Cerebellar nuclear complex (tissue), 1 donor: ENCODE measurements at places on chromosomes 2 and 18.

DNA sequence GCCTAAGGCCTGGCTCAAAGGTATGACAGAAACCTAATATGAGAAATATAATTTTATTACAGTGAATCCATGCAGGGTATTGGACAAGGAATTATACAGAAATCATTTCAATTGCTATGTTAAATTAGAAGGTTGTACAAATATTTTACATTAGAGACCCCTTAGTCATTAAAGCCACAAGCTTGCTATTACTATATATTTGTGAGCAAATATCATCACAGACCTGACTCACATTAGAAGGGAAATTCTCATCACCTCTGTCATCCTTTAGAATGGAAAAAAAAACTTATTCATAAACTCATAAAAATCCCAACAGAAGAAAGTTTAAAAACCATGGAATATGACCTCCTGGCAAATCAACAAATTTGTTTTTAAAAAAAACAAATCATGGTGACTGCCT is 277.9 kb downstream of the DCC start:
- no peak for DNase-seq

DNA sequence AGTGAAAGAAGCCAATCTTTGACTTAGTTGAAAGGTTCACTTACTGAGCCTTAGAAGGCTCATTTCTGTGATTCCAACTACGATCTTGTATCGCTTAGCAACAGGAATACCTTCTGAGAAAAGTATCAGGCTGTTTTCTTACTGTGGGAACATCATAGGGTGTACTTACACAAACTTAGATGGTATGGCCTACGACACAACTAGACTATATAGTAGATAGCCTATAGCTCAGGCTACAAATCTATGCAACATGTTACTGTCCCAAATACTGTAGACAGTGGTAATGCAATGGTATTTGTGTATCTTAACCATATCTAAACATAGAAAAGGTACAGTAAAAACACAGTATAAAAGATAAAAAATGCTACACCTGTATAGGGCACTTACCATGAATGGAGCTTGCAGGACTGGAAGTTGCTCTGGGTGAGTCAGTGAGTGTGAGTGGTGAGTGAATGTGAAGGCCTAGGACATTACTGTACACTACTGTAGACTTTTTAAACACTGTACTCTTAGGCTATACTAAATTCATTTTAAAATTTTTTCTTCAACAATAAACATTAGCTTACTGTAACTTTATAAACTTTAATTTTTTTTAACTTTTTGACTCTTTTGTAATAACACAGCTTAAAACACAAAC is 148.8 kb upstream of the STON1 start:
- no peak for DNase-seq

DNA sequence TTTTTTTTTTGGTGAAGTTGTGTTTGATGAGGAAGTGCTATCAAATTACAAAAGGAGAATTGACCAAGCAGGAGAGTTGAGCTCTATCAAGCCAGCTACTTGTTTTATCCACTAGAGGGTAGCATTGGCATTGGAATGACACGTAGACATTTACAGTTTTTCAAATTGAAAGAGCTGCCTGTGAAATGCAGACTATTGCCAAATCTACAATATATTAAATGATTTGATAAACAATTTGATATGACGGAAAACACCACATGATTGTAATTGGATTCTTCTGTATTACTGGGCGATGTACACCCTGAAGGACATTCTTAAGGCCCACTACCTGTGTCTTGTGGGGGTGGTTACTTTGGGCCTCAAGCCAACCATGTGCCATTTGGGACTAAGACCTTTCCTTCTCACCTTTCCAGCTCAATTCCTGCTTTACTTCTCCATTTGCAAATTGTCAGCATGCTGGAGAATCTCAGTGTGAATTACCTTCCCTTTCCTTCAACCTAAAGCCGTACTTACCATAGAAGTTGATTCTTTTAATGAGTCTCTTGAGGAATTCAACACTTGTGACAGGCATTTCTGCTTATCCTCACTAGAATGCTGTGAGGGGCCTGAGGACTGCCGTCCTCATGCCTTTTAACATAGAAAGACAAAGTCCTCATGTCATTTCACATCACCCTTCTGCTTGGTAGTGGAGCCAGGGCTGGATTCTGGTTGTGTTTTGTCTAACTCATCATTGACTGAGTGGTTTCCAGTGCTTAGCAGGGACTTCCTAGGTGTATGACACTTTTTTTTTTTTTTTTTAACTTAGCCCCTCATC is 134.8 kb upstream of the THUMPD2 start:
- peak; percentile 49 for DNase-seq

DNA sequence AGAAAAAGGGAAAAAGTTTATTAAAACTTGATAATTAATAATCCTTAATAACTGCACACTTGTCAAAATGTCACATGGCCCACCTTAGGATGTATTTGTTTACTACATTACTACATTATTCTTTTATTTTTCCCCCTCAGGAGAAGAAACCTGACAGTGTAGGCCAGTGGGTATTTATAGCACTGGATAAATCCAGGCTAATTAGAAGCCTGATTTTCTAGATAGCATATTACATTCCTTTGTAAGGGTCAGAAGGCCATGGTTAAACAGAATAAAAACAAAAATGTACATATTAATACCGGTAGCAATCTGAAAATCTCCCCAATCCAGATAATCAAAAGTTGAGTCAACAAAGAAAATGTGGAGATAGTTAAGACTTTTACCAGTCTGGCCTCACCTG is 21.5 kb upstream of the KIDINS220 start:
- DNase-seq = no peak

DNA sequence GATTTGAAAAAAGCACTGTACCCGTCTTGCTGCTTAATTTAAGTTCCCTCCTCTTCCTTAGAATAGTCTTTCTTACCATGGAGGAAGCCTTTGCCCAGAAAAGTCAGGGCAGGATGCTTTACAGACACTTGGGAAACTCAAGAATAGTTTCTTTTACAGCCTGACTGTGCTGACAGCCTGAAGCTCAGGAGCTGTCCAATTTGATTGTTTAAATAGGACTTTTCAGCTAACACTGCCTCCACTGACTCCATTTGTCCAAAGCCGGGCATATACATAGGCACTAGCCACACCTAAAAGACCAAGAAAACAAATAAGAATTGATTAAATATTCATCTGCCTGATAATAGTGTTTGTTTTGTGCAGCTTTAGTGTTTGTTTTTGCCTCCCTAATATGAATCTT is 110.9 kb upstream of the L3MBTL4 start:
- no peak for DNase-seq

- no peak for DNase-seq
Observed at GRCh38 chr2:151568501-151568900, 158.8 kb downstream of the RIF1 start.

DNA sequence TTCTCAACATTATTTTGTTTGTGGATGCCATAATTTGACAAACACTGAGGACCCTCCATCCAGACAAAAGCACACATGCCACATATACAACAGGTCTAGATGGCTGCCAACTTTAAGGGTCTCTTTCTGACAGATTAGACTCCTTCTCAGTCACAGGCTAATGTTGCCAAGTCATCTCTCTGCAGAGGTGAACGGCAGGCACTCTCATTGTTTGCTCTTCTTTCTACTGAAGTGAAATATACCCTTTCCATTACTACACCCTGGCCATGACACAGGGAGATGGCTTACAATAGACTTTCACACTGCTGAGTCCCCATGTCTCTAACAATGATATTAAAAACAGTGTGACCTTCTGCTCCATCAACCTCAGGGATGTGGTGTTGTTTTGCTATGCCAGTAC is 47.5 kb upstream of the ZNF397 start:
- DNase-seq = no peak

GRCh38 chr2:215218587-215219577 is 80.5 kb upstream of the ABCA12 start:
- no peak for DNase-seq

DNA sequence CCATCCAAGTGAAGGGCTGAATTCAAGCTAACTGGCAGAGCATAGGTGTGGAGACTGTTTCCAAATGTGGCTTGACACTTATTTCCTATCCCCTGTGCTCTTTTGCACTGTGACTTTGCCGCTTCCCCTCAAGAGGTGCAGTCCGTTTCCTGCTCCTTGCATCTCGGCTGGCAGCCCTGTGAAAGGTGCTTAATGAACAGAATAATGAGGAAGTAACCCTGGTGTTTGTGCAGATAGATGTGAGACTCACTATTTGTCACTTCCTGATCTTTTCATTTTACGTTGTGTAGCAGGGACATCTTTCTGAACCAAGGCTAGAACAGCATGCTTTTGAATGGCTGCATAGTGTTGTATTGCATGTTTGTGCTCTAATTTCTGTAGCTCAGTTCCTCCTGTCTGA is 60.8 kb downstream of the CEP192 start:
- DNase-seq = no peak

GRCh38 chr2:223618172-223619035 is 16.2 kb upstream of the SCG2 start:
- no peak for DNase-seq

DNA sequence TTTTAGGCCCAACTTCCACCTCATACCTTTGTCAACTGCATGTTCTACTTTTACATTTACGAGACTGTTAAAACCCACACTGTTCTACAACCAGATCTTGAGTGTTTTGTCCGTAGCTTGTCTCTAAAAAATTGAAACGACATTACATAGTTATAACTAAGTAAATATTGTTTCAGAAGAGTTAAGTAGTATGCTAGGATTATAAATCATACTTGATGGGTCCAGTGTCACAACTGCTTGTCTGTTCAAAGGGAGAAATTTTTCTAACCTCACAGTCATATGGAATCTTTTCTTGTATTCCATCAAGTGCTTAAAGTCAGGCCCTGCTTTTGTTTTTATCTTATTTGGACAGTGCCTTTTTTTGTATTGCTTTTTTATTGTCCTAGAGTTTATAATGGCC is 4.3 kb downstream of the GMCL1 start:
- DNase-seq = no peak

- no peak for DNase-seq
Observed at GRCh38 chr2:205892251-205892655, 193.7 kb downstream of the INO80D start.

GRCh38 chr2:217521820-217522219 is 481.0 kb downstream of the TNS1 start:
- no peak for DNase-seq

GRCh38 chr2:35963824-35964223 is 391.8 kb upstream of the CRIM1 start:
- DNase-seq = no peak

GRCh38 chr2:24618144-24618543 is 127.1 kb downstream of the NCOA1 start:
- DNase-seq = no peak

GRCh38 chr2:190469771-190470170 is 61.6 kb downstream of the MFSD6 start:
- no peak for DNase-seq
